Lower lobe of right lung (tissue), 2 donors: ENCODE measurements at places on chromosomes 16 and 17. TPM values are rescaled to one million over a fixed set of nuclear protein-coding genes. Genes with fewer than 3 reads are reported as not detected.

HOXB4 gene
- total RNA-seq, result 5.8 TPM

CCDC78 gene
- 26.1 TPM for total RNA-seq

TP53TG3 gene
- not detected for total RNA-seq

HBA2 gene
- total RNA-seq, result 232 TPM

GINS2 gene
- total RNA-seq, result 1.1 TPM

SRL gene
- 1.4 TPM for total RNA-seq

CLEC18A gene
- 2.7 TPM for total RNA-seq

DNA sequence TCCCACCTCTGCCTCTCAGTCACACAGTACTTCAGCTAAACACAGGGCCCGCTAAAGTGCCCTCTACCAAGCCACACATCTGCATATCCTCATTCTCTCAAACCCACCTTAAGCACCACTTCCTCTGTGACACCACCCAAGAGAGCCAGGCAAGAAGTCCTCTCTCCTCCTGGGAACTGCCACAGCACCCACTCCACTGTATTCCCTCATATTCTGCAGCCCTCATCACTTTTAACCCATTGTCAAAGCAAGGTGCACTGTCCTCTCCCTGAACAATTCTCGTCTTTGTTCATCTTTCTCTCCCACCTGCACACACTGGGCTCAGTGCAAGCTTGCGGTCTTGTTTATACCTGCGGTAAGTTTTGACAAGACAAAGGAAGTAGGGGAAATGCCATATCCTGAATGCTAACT, 13.6 kb downstream of the CHD9 start:
- DNase-seq, result no peak

DNA sequence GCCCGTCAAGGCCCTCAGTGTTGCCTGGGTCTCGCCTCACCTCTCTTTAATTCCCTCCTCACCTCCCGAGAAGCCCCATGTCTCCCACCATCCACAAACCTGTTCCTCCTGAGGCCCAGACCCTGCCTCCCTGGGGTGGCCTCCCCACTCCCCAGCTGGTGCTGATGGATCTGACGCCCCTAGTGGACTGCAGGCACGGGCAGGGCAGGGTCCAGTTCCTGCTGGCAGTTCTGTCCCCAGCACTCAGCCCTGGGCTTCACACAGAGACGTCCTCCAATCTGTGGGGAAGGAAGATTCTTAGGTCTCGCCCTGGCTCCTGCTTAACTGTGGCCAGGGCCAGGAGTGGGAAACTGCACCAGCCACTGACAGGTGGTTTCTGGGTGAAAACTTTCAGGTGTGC, 108.8 kb downstream of the AMFR start:
- DNase-seq, result no peak

- no peak for DNase-seq
Measured at GRCh38 chr16:14509055-14509454, 121.0 kb downstream of the PARN start.

DNA sequence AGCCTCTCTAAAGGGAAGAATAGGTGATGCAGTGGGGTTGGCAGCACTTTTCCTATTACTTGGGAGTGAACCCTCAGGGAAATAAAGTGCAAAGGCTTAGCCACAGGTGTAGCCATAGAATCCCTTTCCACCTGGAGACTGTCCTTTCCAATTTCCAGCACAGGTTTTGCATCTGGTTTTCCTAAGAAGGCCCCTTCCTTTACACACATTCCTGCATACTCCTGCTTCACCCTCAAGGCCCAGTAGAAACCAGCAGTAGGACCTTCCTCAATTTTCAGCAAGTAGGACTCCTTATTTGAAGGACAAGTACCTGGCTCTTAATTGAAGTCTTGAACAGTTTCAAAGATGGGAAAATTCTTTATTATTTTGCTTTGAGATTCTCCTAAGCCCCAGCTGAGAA, 171.8 kb upstream of the TBX2 start:
- no peak for DNase-seq

DNA sequence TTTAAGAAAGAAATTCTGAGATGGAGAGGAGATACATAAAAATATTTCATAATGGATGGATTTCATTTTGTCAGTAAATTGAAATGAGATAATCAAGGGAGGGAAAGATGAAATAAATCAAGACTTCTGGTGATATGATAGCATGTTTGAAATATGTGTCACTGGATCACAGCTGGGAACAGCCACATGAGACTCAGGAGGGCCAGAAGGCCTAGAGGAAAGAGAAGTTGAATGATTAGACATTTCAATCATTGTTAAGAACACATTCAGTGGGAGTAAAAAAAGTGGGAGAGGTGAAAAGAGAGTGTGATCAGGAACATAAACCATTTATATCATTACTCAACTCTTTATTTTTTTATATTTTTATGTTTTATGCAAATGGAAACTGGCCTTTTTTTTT, 933.4 kb downstream of the KCNJ2 start:
- DNase-seq, result no peak

DNA sequence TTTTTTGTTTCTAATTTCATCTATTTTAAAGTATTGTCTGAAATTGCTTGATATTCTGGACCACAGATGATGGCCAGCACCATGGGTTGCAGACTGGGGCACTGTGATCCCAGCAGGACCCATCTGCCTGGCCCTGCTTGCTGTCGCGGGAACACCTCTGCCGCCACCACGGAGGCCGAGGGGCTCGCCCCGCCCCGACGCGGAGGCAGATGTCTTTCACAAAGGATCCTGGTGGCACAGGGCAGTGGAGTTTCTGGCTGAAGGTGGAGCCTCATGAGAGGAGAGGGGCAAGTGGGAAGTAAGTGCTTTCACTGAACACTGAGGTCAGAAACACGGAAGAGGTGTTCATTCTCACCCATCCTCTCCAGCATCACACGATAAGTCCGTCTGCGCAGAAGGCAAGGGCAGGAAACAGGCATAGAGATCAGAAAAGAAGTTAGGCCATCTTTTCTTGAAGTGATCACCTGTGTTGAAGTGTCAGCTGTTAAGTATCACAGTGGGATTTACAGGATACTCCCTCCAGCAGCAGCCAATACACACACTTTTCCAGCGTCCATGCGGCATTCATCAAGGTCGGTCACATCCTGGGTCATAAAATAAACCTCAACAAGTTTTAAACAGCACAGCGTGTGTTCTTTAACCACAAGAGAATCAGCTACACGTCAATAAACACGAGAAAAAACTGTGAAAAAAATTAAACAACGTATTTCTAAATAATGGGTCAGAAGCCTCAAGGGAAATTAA, 194.5 kb downstream of the RPTOR start:
- DNase-seq, result no peak

DNA sequence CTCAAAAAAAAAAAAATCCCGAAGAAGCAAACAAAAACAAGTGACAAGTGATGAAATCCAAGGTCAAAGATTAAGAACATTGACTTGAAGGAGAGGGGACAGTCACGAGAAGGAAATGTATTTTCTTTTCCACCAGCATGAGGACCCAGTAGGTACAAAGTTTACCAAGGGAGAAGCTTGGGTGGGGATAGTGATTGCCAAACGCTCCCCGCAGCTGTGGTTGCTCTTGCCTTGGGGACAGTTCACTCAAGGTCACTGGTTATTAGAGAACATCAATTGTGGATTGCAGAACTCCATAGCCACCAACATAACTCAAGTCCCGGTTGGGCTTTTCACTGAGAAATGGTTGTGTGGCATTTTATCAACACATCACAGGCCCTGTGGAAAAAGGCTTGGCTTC, 27.0 kb downstream of the RSL1D1 start:
- peak; percentile 79 for DNase-seq

DNA sequence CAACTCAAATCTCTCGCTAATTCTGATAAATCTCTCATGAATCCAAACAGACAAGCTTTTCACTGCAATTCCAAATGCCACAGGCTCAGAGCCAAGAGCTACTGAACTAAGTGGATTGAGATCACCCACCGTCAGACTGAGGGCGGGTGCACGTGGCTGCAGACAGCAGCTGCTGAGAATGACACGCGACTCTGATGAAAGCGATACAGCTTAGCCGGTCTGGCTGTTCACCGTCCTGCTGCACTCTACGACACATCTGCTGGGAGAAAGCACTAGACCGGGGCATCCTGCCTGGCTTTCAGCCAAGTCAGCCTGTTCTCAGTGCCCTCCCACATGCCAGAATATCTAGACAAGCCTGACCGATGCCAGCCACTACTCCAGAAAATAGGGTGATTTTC, 42.6 kb downstream of the KLHDC4 start:
- no peak for DNase-seq

DNA sequence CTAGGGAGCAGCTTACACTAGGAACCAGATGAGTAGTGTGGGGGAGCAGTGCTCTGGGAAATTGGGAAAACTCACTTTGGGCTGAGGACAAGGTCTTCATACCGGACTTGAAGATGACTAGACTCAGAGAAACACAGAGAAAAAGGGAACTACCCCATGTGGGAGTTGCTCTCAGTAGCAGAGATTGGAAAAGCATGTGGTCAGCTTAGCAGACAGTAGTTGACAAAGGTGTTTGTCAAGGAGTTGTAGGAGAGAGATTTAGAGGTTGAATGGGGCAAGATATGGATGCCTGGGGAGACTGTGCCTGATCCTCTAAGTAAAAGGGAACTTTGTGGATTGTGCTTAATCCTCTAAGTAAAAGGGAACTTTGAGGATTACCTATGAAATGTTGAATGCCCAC, 194.5 kb upstream of the COX10 start:
- no peak for DNase-seq

GRCh38 chr16:14559809-14560241, 70.2 kb downstream of the PARN start:
- peak; percentile 68 for DNase-seq

DNA sequence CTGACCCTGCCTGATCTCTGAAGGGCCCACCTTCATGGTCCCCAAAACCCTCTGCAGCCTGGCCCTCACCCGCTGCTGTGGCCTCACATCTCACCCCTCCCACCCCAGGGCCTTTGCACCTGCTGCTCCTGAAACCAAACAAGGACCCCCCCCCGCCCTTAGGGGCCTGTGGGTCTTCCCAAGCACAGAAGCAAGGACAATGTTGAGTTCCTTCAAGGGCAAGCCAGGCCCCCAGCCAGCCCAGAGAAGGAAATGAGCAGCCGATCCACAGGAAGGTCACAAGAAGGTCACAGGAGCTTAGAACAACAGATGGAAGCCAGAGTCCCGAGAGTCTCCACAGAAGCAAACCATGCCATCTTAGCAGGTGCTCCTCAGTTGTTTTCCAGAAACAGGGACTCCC, 493 bp upstream of the PDE6G start:
- DNase-seq, result no peak

GRCh38 chr16:22188595-22189442, 17.3 kb upstream of the EEF2K start:
- peak; percentile 65 for DNase-seq

- no peak for DNase-seq
Measured at GRCh38 chr17:8004899-8005298, 2.5 kb downstream of the GUCY2D start.

GRCh38 chr17:45428931-45429338, 3.7 kb downstream of the ARHGAP27 start:
- peak; percentile 53 for DNase-seq

DNA sequence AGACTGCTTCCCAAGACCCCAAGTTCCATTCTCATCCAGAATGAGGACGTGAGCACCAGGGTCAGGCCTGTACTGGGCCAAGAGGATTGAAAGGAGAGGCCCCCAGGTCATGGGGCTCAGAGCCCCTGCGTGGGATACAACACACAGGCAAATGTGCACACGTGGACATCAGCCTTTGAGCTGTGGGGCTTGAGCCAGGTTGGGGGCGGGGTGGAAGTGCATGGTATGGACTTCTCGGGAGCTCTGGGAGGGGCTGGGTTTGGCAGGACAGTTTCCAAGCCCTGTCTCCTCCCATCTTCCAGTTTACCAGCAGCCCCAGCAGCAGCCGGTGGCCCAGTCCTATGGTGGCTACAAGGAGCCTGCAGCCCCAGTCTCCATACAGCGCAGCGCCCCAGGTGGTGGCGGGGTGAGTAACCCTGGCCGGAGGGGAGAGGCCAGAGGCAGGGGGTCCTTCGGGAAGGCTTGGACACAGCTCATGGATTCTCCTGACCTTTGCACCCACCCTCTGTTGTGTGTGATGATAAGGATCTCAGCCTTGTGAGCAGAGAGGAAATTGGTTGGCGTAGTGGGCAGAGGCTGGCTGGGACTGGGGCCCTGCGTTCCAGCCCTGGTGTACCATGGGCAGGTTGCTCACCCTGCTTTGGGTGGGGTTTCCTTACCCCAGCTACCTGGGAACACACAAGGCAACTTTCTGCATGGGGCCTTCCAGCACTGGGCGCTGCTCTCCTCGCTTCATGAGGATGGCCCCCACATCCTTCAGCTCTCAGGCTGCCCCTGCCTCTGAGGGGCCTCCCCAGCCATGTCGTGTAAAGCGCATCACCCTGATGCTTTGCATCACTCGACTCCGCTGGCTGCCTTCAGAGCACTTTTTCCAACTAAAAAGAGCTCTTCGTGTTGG, 10.4 kb upstream of the LASP1NB start:
- DNase-seq, result peak; percentile 40

GRCh38 chr16:50769-51591, 2.4 kb downstream of the POLR3K start:
- no peak for DNase-seq
